ENCODE measurements at places on chromosomes 5 and 9. TPM values are rescaled to one million over a fixed set of nuclear protein-coding genes. Genes with fewer than 3 reads are reported as not detected.

The LCN10 gene
- total RNA-seq, result not detected

The FCN2 gene
- total RNA-seq, result not detected

The NXNL2 gene
- total RNA-seq, result 1.8 TPM

The RABEPK gene
- total RNA-seq, result 24.7 TPM

The GLRA1 gene
- 5.1 TPM for total RNA-seq

The PCDHA10 gene
- 4.6 TPM for total RNA-seq

The COL27A1 gene
- total RNA-seq, result 16.9 TPM

The PPIP5K2 gene
- total RNA-seq, result 90.6 TPM

The AFAP1L1 gene
- 48.6 TPM for total RNA-seq

The NPR3 gene
- 41.0 TPM for total RNA-seq

The DBH gene
- not detected for total RNA-seq
